Stimulated activated CD4-positive, alpha-beta T cell treated with anti-CD3 and anti-CD28 coated beads, Interleukin-15, amount 100 ng/mL, for 48 hours (primary cell): ENCODE measurements at places on chromosomes 11 and 22.

- no peak for DNase-seq
These were observed 86.1 kb downstream of the APIP start for GRCh38 chr11:34830035-34830434.

DNA sequence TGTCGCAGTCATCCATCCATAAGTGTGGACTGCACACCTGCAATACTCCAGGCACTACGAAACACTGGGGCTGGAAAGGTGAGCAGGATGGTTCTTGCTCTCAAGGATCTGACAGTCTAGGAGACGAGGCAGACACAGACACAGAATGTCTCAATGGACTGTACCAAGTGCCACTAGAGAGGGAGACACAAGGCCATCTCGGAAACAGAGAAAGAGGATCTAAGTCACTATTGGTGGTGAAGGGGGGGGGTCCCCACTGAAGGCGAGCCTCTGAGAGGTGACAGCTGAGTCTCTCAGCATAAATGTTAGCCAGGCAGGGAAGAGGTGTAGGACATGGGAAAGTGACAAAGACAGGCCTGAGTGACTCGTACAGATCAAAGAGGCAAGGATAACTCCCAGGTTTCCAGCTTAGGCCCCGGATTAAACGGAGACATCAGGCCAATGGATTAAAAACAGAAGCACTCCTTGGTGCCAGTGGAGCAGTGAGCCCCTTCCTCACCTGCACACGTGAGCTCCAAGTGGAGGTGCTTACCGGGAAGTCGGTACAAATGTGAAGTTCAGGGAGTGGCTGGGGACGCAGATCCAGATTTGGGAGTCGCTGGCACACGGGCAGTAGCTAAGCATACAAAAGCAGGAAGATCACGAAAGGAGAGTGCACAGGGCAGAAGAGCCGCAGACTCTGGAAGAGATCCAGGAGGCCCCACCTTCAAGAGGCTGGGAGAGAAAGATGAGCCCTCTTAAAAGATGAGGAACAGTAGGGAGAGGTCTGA lies 117.2 kb downstream of the MICAL3 start:
- no peak for DNase-seq

DNA sequence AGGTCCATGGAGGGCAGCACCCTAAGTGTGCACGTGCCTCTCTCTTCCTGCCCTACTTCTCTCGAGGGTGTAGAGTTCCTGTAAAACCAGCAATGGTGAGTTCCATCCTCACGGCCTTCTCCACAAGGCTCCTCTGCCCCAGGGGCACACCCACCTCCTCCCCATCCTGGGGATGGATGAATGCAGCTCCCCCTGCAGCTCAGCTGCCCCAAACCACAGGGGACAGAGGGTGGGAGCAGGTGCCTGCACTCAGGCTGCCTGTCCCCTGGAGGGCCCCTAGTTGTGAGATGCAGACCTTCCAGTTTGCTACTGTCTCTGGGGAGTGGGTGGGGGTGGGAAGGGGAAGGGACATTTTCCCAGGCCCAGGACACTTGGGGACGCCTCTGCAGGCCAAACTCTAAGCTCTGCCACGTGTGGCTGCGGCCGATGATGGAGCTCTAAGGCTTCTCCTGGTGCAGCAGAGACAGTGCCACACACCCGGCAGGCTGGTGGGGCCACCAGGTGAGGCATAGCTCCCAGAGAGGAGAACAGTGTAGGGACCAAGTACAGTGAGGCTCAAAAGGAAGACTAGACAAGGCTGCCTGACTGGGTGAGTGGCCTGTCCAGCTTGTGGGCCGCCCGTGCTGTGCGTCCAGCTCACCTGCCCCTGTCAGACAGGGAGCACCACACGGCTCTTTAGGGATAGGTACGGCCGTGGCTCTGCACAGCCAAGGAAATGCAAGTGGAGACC lies 540.9 kb downstream of the TBC1D22A start:
- no peak for DNase-seq

- DNase-seq = no peak
These were observed 14.4 kb upstream of the OR52K1 start for GRCh38 chr11:4467811-4468606.

DNA sequence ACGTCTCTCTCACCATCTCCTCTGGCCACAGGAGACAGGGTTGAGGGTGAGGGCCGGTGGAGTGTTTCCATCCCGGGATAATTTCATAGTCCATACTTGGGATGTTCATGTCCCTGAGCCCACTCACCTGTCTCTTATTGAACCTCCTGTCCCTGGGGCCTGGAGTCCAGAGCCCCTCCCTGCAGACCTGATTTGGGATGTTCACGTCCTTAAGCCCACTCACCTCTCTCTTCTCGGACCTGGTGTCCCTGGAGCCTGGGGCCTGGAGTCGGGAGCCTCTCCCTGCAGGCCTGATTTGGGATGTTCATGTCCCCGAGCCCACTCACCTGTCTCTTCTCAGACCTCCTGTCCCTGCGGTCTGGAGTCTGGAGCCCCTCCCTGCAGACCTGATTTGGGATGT lies 868.2 kb downstream of the BRD1 start:
- DNase-seq = no peak

DNA sequence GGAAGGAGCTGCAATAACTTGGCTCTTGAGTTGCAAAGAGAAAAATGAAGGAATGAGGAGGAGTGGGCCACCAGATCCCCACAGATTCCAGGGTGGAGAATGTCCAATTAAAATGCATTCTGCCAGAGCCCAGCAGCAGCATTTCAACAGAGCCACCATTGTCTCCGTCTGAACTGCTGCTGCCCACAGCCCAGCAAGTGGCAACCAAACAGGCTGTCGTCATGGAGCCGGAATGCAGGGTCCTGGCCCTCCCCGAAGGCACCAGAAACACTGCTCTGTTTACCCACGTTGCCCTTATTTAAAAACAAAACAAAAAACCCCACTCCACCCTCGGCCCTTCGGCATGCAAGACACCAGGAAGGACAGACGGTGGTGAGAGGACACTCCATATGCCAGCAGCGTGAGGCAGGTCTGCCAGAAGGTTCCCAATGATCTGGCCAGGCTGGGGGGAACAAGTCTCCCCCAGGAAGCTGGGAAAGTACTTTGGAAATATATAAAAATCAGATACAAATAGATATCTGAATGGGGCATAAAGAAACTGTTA lies 32.5 kb downstream of the PLEKHA7 start:
- DNase-seq = no peak

- DNase-seq = no peak
These were observed 135.4 kb upstream of the PLET1 start for GRCh38 chr11:112396076-112396475.

DNA sequence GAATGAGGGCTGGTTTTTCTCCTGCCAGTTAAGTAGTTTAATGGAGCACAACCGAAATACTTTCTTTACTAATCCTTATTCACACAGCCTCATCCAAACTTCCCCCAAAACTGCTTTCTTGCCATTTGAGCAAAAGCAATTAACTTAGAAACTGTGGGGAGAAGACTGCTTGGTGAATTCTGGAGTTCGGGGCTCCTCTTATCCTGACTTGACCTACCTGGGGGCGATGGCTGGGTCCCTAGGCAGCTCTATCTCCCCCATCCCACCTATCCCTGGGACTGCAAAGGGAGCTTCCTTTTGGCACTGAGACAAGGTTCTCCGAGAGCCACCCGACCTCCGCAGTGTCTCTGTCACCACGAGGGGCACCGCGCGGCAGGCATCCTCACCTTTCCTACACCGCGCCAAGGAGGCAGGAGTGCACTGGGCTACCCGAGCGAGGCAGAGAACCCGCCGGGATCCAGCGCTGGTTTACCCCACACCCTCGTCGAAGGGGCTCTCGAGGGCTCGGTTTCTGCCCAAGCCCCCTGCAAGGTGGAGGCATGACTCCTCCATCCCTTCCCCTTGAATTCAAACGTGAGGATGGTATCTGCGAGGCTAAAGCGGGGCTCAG lies 759 bp downstream of the DESI1 start:
- DNase-seq = peak; percentile 35

GRCh38 chr22:21766691-21767462 lies 31.3 kb upstream of the YPEL1 start:
- DNase-seq = peak; percentile 54

DNA sequence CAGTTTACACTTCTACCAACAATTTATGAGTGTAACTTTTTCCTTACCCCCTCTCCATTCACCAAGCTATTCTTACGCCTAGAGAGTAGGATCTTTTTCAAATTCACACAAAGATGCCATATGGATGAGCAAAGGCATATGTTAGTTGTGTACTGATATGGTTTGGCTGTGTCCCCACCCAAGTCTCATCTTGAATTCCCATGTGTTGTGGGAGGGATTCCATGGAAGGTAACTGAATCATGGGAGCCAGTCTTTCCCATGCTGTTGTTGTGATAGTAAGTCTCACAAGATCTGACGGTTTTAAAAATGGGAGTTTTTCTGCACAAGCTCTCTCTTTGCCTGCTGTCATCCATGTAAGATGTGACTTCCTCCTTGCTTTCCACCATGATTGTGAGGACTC lies 40.3 kb downstream of the TTC28 start:
- no peak for DNase-seq

GRCh38 chr11:46537537-46538295 lies 56.1 kb downstream of the AMBRA1 start:
- peak; percentile 49 for DNase-seq

GRCh38 chr11:47028195-47029093 lies 91.9 kb downstream of the CSTPP1 start:
- no peak for DNase-seq

DNA sequence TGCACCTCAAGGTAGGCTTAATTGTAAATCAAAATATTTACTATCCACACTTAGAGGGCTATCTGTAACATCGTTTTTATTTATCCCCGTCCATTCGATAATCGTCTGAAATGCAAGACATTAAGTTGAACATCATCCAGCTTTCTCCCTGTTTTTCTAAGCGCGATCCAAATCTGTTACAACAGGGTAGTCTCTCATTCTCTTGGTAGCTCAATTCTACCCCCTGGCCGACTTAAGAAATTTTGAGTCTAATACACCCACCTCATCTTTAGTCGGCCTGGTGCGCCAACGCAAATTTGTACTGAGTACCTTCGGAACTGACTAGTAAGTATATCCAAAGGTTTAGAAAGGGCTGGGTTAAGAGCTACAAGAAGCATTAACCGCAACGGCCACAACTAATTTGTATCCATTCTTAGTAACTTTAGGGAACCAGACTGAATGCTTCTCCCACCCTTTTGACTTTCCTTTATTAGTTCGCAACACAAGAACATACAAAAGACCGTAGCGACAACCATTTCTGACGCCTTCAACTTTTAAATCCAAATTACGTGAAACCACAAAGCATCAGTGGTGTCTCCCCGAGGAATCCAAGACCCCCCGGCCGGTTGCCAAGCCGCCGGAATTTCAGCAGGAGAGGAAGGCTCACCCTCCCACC lies 1.0 kb upstream of the ZNF143 start:
- DNase-seq = no peak

GRCh38 chr11:3037040-3037944 lies 19.9 kb downstream of the CARS1 start:
- no peak for DNase-seq

GRCh38 chr11:95972060-95972459 lies 48.2 kb upstream of the MTMR2 start:
- no peak for DNase-seq

GRCh38 chr11:27898166-27898565 lies 197.9 kb upstream of the BDNF start:
- no peak for DNase-seq

DNA sequence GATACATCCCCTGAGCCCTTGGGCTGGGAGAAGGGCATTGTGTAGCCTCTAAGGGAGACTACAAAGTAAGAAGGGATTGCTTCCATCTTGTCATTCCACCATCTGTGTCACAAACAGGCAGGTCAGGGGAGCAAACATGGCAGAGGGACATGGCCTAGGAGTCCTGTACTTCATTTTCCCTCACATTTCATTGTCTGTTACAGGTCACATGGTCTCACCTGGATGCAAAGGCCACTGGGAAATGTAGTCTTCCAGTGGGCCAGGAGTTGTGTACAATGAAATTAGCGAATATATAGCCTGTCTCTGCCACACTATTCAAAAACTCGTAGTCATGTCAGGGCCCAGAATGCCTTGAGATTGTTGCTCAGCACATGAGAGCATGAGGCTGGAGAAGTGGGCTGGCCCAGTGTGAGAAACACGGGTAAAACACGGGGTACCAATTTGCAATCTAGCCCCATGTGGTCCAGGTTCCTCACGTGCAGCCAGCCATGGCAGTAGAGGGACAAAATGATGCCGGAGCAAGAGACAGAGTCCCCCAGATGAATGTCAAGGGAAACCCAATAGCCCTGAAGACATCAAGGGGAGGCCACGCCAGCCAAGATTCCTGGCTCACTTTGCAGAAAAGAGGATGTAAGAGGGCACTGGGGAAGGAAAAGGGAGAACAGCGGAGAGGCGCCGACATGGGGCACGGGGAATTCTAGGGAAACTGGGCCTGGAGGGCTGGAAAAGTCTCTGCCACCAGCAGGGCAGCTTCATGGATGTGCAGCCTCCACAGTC lies 47.7 kb upstream of the EMID1 start:
- no peak for DNase-seq

DNA sequence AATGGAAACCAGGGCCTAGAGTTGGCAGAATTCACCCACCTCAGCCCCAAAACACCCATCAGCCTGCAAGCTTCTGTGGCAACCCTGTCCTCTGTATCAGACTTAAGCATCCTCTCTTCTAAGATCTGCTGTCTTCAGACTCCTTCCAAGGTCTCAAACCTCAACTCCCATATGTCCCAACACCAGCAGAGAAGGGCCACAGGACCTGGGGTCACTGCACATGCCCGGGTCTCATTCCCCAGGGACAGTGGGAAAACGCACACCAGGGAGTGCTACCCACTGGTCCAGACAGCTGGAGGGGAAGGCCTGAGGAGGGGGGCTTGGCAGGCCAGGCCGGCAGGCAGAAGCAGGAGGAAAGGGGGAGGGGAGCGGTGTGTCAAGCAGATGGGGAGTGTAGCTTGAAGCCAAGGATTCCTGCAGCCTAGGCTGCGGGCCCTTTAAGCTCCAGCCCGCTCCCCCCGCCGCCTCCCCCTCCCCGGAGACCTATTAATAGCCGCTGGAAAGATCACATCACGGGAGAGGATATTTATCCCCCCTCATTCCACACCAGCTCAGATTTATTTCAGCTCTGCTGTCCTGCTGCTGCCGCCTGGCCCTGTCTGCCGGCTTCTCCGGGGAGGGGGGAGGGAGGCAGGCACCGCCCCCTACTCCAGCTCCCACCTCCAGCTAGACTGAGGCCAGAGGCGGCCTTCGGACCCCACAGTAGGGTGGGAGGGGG lies 16.7 kb downstream of the BCL9L start:
- DNase-seq = no peak

GRCh38 chr11:24833573-24833972 lies 336.7 kb downstream of the LUZP2 start:
- no peak for DNase-seq

DNA sequence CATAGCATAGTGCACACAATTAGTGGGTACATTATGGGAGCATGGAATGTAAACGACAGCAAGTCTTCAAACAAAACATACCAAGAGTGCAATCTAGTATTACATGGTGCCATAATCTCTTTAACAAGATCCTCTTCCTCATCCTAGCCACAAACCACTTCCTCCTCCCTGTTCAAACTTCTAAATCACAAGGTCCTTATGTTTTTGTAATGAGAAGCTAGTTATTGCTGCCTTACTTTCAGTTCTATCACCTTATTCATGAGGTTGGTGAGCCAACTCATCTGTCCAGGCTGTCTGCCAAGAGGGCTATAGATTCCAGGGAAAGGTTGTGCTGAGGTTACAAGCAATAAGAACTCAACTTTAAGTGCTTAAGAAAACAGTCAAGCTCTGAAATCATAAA lies 195.4 kb upstream of the ARHGAP20 start:
- no peak for DNase-seq

- no peak for DNase-seq
These were observed 439 bp downstream of the SNX32 start for GRCh38 chr11:65834202-65834601.
